ENCODE measurements at places on chromosomes 12 and 14.

- no peak for DNase-seq
Measured at GRCh38 chr12:62865065-62865464, 69.9 kb downstream of the PPM1H start.

DNA sequence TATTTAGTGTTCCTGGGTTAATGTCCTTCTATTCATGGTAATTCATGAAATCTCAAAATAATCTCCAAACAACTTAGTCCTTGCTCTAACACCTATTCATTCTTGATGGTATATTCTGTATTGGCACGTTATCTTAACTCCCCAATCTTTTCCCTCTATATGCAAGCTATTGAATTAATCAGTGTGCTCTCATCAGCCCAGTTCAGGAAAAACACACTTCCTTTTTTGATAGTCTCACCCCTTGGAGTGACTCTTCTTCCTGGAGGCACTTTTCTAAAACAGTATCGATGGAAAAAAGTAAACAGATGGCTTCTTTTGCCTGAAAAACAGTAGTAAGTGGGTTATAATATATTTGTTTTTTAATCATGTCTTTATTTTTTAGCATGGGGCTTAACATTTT is 28.6 kb downstream of the TULP3 start:
- no peak for DNase-seq

DNA sequence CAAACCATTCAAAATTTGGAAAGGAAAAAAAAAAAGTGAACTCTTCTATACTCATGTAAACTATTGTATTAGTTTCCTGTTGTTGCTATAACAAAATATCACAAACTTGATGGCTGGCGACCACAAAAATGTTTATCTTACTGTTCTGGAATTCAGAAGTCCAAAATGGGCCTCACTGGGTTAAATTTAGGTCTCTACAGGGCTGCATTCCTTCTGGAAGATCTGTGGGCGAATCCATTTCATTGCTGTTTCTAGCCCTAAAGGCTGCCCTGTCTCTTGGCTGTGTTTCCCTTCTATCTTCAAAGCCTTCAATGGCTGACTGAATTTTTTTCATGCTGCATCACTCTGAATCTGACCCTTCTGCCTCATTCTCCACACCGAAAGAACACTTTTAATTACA is 105.1 kb upstream of the NAV3 start:
- DNase-seq, result no peak

GRCh38 chr12:68349220-68349621 is 17.1 kb upstream of the MDM1 start:
- no peak for DNase-seq

DNA sequence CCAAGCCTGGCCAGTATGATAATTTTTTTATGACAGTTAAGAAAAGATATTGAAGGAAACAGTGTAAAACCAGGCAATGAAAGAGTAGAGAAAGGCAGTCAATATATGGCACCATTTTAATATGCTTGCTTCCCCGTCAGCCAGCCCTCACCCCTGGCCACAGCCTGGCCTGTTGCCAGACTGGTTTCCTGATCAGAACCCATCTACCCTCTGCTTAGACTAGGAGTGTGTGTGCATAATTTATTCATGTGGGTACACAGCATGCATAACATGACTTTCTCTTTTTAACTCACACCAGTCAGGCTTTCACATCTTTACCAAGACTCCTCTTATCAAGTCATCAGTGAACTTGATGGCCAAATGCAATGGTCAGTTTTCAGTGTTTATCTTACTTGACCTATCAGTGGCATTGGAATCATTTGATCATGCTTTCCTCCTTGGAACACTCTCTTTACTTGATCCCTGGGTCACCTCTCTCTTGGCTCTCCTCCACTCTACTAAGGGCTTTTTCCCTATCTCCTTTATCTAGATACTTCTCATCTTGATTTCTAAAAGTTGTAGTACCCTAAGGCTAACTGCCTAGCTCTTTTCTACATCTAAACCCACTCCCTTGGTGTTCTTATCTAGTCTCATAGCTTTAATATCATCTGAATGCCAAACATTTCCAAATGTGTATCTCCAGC is 10.0 kb upstream of the GPR19 start:
- DNase-seq, result no peak

- no peak for DNase-seq
Measured at GRCh38 chr14:103869406-103870143, 22.2 kb upstream of the PPP1R13B start.

- no peak for DNase-seq
Measured at GRCh38 chr12:30691122-30691879, 4.4 kb downstream of the IPO8 start.

- DNase-seq, result no peak
Measured at GRCh38 chr12:114626-115211, 48.2 kb downstream of the IQSEC3 start.

- DNase-seq, result no peak
Measured at GRCh38 chr14:71856199-71856919, 75.9 kb upstream of the RGS6 start.

DNA sequence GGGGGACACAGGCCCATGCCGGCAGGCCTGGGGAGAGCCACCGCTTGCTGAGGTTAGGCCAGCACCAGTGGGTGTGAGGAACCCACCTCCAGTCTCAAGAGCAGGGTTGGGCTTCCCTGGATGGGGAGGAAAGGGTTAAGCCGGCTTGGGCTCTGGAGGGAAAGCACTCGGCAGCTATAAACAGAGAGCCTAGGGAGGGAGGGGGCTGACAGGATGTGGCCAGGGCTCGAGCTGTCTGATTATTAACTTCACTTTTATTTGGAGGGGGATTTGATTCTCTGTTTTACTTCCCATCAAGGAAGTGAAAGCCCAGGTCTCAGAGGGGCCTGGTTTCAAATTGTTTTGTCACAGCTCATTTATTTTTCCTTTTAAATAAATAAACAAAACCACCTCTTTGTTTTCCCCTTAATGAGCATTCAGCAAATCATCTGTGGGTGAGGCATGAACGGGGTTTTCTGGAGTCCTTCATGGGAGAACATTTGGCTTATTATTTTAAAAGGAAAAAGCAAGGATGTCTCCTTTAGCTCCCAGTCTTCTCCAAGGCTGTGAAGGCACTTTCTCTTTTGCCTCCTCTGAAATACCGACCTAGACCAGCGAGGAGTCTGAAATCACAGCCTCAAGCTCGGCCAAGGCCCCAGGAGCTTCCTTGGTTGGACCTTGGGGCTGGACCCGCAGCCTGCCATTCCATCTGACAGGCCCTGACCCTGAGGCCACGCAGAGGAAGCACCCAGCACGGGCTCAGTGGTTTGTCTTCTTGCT is 21.9 kb upstream of the ZFP36L1 start:
- DNase-seq, result no peak

DNA sequence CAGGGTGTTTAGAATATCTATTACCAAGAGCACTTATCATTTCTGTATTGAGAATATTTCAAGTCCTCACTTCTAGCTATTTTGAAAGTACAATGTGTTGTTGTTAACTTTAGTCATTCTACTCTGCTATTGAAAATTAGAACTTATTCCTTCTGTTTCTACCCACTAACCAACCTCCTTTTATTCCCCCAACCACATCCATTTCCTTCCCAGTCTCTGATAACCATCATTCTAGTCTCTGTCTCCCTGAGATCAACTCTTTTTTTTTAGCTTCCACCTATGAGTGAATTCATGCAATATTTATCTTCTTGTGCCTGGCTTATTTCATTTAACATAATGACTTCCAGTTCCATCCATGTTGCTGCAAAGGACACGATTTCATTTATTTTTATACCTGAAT is 290.6 kb upstream of the OR4E1 start:
- DNase-seq, result no peak

GRCh38 chr12:67096533-67097318 is 172.4 kb upstream of the CAND1 start:
- no peak for DNase-seq

DNA sequence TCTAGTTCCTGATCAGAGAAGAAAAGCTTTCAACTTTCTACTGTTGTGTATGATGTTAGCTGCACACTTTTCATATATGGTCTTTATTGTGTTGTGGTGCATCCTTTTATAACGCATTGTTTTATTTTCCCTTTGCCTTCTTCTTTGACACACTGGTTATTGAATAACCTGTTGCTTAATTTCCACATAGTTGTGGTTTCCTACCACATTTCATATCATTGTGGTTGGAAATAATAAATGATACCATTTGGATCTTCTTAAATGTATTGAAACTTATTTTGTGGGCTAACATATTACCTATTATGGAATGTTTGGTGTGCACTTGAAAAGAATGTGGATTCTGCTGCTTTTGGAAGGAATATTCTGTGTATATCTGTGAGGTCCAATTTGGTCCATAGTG is 64.9 kb downstream of the GPHN start:
- no peak for DNase-seq

DNA sequence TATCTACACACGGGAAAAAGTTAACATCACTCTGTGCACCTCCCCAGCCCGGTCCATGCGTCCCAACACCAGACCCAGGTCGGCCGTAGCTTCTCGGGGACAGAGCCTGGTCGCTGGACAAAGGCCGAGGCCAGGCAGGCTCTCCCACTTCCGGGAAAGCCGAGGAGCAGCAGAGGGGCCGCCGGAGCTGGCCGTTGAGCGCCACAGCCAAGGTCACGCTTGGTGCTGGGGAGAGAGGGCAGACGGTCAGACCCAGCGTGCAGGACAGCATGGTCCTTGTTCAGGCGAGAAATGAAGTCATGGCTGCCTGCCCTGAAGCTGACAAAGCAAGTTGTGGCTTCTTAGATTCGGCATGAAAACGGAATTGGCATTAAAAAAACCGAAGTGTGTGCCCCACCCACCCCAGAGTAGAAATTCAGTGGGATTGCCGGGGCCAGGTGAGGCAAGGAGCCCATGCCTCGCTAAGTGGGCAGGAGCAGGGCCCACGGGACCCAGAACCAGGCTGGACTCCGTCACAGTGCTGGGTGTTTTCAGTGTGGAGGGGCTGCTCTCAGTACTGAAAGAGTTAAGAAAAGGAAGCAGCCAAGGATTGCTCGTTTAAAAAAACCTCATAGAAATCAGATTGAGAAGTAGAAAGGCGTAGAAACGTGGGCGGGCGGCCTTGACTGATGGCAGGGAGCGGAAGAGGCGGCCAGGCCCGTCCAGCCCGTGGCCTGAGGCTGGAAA is 4.3 kb downstream of the ARL6IP4 start:
- no peak for DNase-seq

DNA sequence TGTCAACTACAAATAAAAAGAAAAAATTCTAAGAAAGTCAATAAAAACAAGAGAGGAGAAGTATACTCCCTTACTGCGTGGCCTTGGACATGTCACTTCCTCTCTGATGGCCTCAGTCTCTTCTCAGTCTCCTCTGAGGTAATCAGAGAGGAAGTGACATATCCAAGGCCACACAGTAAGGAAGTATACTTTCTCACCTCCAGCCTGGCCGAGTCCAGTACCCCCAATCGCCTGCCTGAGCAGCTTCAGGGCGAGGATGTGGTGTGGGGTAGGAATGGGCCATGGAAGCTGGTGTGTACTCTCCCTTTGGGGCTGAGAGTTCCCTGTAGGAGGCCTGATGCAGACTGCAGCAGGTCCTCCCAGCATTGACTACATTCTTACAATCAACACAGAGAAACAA is 15.8 kb downstream of the VDR start:
- DNase-seq, result no peak

GRCh38 chr12:3225154-3225795 is 148.1 kb downstream of the TSPAN9 start:
- no peak for DNase-seq

DNA sequence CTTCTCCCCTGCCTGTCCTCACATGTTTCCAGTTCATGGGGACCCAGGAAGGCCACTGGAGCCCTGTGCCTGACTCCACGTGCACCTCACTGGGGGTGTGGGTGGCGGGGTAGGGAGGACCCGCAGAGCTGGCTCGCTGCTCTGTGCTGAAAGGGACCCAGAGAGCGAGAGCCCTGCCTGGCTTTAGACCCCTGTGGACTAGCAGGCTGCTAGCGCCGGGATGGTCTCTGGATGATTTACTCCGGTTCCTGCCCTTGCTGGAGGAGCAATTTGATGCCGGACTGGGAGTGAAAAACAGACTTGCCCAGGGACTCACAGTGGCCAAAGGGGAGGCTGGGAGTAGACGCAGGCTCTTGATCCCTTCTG is 49.0 kb downstream of the NTF3 start:
- DNase-seq, result no peak

GRCh38 chr12:123723765-123724164 is 11.6 kb downstream of the ATP6V0A2 start:
- no peak for DNase-seq

- DNase-seq, result no peak
Measured at GRCh38 chr14:53054457-53054856, 98.7 kb downstream of the DDHD1 start.

DNA sequence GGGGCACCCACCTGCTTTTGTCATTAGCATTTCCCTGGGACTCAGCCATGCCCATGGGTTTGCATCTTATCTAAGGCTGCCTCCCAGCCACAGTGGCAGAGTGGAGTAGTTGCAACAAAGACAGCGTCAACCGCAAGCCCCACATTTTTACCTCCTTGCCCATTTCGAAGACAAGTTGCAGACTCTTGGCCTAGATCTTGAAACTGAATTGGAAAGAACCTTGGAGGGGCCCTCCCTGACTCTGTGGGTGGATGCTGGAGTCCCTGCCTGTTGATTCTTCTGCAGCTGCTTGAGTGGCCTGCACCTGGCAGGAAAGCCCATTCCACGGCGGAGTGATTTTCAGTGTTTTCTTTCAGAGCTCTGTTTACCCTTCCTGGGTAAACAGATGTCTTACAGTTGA is 309.0 kb downstream of the VRK1 start:
- DNase-seq, result no peak

GRCh38 chr14:55221968-55222367 is 30.6 kb upstream of the DLGAP5 start:
- no peak for DNase-seq

- DNase-seq, result no peak
Measured at GRCh38 chr12:109625131-109625559, 51.6 kb downstream of the MVK start.

DNA sequence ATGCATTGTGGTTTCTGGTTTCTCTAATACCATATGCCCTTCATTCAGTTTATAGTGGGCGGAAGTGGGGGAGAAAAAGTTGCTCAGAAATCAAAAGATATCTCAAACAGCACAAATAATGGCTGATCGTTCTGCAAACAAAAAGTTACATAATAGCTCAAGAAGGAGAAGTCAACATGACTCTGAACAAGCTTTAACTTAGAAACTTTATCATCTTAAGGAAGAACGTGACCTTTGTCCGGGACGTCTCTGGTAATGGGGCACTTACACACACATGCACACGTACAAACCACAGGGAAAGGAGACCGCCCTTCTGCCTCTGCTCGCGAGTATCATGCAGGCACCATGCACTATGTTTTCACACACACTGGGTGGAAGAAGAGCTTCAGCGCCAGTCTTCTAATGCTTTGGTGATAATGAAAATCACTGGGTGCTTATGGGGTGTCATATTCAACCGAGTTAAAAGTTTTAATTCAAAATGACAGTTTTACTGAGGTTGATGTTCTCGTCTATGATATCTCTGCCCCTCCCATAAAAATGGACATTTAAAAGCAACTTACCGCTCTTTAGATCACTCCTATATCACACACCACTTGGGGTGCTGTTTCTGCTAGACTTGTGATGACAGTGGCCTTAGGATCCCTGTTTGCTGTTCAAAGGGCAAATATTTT is 4.7 kb downstream of the FOS start:
- DNase-seq, result no peak

Measured in cortex of kidney (tissue), 1 donor.